ENCODE measurements at places on chromosomes 3 and 15.
A peak's percentile ranks its signal among the peaks of the same experiment; 100 is the strongest.

- peak; percentile 52 for DNase-seq
Observed at GRCh38 chr3:113157408-113158030, 53.8 kb upstream of the BOC start.

- DNase-seq: no peak
Observed at GRCh38 chr15:27731776-27732175, 367.3 kb downstream of the OCA2 start.

DNA sequence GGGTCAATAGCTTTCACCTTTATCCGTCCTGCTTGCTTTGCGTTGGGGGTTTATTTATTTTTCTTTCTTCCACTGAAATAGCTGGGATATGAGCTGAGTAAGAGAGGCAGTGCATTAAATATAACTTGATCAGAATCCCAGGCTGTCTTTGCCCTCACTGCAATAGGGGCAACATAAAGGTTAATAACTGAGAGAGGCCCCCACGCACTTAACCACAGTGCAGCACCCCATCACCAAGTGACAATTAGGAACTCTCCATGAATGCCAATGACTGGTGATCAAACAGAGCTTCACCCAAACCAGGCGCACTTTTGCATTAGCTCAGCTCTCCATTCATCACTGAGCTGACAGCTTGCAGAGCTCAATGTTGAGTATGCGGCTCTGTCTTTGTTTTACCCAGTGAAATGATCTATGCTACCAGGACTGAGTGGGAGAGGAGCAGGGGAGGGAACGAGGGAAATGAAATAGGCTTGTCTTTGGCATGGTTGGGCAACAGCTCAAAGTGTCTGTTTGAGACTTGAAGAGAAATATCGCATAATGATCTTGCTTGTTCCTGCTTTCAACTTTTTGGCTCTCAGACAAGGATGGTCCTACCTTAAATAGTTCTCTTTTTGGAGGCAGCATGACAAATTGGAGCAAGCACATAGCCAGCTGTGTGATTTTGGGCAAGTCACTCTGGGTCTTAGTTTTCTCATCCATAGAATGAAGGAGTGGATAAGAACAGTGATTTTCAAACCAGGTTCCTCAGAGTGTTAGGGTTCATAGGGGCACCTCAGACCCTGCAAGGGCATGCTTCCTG, 14.5 kb upstream of the GLCE start:
- DNase-seq: no peak

DNA sequence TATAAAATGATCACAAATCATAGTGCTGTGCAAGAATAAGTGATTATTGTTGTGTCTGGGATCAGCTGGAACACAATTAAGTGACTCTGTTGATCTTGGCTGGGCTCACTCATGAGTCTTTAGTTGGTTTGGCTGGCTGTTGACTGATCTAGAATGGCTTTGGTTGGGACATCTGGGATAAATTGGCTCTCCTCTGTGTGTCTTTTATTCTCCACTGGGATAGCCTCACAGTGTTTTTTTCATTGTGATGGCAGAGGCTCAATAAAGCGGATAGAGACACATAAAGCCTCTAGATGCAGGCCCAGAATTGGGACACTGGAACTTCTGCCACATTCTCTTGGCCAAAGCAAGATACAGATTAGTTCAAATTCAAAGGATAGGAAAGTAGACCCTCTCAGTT, 735.6 kb downstream of the PDCD6IP start:
- no peak for DNase-seq

DNA sequence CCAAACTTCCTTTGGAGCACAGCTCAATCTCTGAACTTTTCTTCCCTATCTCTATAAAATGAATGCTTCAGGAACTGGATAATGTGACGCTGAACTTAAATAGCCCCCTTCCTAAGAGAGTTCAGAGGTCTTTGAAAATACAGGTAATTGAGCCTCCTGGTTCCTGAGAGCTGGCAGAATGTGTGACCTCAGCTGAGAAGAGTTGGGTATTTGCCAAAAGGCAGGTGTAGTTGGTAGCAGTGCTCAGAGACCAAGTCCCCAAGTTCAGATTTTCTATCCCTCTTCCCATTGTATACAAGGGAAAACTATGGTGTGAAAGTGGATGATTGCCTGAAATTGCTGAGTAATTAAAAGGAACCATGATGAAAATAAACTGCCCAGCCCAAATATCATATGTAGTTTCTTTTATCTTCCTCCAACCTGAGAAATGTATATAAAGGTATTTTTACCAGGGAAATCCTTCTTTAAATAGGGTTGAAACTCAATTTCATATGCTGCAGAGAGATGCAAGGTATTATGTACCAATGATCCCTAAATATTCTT, 154.6 kb upstream of the ICE2 start:
- no peak for DNase-seq

DNA sequence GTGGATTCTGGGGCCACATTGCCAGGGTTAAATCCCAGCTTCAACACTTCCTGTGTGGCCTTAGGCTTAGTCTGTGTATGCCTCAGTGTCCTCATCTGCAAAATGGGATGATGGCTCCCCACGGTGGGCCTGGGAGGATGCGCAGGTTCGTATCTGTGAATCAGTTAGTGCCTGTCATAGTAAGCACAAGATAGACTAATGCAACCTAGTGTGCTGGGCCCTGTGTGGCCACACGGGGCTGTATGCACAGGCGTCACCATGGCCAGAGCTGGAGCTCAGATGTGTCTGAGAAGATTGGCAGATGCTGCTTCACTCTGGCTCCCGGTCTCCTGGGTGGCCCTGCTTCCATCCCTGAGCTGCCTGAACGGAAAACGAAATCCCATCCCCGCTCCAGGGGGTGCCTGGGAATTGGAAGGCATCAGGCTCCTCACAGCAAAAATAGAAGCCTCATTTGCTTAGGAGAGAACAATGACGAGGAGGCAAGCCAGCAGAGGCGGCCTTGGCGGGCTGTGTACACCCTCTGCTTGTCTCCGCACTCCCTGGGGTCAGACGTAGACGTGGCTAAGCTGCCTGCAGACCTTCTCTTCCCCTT, 103.6 kb downstream of the APBA2 start:
- no peak for DNase-seq

DNA sequence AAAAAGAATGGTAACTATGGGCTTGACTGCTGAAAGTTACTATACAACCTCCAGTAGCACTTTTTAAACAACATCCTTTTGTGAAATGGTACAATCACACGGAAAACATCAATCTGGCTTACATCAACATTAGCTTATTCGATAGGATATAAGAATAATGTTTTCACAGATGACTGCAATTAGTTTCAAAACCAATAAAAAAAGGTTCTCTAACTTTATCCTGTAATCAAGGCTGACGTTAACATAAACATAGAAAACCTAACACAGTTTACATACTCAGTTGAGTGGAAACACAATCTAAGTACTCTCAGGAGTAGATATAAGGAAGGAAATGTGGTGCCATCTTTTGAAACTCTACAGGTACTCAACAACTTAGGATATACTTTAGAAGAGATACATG, 102.2 kb downstream of the DLG1 start:
- DNase-seq: no peak

GRCh38 chr3:21464746-21465145, 286.3 kb downstream of the ZNF385D start:
- no peak for DNase-seq

- no peak for DNase-seq
Observed at GRCh38 chr3:14518432-14518802, 21.7 kb downstream of the GRIP2 start.

- no peak for DNase-seq
Observed at GRCh38 chr3:66431494-66431893, 69.3 kb downstream of the LRIG1 start.

DNA sequence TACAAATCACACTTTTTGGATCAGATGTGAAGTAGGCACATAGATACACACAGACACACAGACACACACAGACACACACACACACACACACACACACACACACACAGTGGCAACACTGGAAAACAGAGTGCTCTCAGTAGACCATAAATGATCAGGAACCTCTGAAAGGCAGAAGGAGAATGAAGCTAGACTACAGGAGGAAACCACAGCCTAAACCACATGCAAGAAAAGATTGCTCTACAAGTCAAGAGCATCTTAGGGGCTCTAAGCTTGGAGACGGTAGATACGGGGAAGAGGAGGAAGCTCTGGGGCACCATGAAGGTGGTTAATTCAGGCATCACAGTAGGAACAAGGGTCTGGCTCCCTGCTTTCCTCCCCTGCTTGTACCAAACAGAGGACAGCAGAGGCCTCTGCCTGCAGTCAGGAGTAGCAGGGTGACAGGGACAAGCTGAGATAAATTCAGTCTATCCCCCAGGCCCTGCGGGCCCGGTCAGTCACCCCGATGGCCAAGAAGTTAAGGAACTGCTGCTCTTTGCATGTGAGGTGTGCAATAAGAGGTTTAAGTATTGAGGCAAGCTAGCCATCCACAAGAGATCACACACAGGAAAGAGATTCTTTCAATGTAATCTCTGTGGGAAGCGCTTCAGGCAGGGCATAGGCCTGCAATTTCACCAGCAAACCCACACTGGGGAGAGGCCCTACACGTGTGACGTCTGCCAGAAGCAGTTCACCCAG, 23.5 kb upstream of the ARPIN start:
- no peak for DNase-seq

DNA sequence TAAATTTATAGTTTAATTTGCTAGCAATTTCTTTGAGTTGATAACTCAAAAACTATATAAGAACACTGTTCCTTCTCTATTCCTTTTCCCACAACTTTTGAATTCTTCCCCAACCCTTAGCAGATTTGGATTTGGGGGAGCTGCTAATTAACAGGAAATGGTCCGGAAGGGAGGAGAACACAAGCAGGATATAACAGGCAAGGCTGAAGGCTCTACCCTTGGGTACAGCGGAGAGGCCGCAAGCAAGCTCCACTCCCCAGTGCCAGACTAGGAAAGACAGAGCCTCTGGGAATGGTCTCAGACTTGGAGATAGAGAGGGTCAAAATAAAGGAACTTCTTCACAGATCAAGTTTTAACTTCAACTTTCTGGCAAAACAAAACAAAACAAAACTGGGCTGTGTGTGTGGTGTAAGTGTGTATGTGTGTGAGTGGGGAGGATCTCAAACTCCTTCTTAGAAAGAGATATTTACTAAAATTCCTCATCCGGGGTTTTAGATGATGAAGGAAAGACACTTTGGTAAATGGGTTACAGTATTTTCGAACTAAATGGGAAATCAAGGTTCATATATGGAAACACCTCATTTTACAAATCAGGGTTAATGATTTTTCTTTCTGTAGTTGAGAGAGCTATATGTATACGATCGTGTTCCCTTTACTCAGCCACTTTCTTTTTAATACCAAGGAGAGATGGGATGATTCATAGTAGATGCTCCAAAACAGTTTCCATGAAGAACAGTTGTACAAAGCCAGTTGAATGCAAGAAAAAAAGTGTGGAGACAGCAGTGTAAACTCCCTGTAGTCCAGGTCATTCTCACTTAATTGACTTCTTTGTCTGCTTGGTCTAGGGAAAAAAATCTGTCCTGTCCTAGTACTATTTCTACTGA, 161.1 kb downstream of the TP63 start:
- DNase-seq: no peak

- DNase-seq: no peak
Observed at GRCh38 chr3:173770796-173771573, 373.4 kb downstream of the NLGN1 start.

DNA sequence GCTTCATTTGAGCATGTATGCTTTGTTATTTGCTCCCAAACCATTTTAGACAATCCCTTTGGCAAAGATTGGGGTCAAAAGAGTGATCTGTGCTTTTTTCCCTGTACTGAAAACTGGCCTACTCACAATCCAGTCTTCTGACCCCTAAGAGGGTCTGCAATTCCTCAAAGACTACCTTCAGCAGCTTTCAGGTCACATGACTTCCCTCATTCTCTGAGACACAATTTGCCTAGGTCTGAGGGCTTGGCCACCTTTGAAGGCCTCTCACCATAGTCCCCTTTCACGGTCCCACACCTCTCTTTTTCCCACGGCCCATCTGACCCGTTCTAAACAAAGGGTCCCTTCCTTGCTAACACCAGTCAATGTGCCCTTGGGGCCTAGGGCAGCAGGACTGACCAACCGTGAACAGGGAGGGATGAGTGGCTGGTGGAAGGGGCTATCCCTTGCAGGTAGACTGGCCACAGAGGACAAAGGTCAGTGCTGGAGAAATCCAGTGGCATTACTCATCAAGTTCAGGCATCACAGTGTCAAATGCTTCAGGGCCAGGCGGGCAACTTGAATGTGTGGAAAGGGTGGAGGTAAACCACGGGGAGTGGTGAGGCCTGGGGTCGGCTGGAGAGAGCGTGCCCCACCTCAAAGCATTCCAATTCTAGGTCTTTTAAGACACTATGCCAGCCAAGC, 10.8 kb downstream of the RASL12 start:
- DNase-seq: no peak

- no peak for DNase-seq
Observed at GRCh38 chr3:140055092-140055791, 120.3 kb downstream of the CLSTN2 start.

DNA sequence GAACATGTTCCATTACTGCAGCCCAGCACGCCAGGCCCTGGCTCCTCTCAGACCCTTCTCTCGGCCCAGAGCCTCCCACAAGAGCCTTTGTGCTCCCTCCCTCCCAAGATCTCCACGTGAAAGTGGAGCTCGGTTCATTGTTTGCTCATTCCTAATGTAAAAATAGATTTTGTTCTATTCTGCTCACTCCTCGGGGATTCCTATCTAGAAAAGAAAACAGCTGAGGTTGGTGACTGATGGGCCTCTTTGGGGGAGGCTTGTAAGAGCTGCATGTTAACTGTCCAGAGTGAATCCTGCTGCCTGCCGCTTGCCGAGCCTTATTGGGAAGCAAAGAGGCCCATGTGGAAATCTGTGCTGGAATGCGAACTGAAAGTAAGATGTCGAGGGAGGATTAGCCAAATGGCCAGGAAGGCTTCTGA, 267.1 kb downstream of the LRTM1 start:
- DNase-seq: peak; percentile 4

- no peak for DNase-seq
Observed at GRCh38 chr15:42499858-42500609, 4.6 kb downstream of the SNAP23 start.

DNA sequence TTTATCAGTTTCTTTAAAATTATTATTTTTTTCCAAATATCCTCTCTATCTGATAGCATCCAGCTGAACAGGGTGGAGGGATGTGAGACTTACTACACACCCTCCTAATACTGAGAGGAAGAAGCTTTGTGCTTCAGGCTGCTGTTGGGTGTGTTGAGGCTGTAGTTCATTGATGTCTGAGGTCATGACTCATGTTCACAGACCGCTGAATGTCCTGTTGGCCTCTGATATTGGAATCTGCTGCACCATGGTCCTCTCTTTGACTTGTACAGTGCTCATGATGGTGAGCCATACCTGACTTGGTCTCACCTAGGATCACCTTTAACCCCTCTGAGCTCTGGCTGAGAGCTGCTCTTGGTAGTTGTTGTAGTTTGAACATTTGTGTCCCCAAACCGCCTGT, 302.9 kb downstream of the SATB1 start:
- no peak for DNase-seq

GRCh38 chr3:146163584-146163983, 2.6 kb upstream of the PLOD2 start:
- no peak for DNase-seq

Data from gastrocnemius medialis (tissue), 4 donors.